ENCODE measurements at places on chromosomes 3 and 15.
A peak's percentile ranks its signal among the peaks of the same experiment; 100 is the strongest.

DNA sequence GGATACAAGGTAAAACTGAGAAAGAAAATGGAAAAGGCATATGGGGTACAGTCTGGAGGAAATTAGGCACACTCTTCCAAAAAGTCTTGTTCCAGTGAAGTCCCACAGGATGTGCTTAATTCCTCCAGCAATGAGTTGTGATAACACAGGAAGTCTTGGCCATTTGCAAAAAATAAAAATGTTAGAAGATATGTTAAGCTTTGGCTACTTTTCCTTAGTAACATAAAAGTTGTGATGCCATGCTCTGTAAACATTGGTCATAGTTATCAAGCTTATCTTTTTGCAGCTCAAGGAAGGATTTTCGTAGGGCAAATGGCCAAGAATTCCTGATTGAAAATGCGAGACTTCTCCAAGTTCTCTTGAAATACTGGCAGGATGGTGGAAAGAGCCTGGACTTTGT, 26.4 kb downstream of the LNP1 start:
- DNase-seq: no peak

GRCh38 chr15:79953951-79954444, 17.0 kb downstream of the BCL2A1 start:
- DNase-seq: no peak

GRCh38 chr15:40407330-40407990, 1.9 kb downstream of the IVD start:
- DNase-seq: no peak

DNA sequence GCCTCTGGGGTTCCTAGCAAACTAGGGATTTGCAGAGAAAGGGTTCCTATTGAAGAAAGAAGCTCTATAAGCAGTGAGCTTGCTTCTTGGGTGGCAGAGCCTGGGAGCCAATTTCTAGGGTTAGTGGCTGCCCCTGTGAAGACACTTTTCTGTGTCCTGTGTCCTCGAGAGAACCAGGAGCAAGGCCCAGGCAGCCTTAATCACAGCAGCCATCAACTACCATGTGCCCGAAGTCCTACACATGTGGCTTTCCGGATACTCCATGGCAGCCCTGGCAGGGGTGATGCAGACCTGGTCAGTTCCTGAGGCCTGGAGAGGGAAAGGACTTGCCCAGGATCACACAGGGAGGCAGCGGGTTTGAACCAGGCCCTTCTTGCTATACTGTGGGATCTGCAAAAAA, 27.7 kb upstream of the TSPAN3 start:
- DNase-seq: no peak

- DNase-seq: peak; percentile 50
Measured at GRCh38 chr3:30042274-30042859, 564.0 kb upstream of the TGFBR2 start.

- no peak for DNase-seq
Measured at GRCh38 chr3:46537316-46537715, 28.8 kb downstream of the LRRC2 start.

DNA sequence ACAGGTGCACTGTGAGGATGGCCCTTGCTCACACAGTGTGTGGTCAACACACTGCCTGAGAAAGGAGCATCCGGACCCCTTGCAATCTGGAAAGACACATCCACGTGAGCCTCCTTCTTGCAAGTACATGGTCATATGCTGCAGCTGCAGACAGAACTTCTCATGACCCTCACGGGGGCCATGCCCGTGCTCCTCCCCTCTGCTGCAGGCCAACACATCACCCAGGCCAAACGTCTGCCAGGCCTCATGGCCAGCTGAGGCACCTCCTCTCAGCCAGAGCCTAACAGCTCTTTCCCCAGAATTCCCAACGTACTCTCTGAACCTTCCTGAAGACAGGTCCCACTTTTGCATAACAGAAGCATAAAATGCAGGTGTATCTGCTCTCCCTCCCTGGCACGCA, 25.3 kb downstream of the SLC41A3 start:
- no peak for DNase-seq

DNA sequence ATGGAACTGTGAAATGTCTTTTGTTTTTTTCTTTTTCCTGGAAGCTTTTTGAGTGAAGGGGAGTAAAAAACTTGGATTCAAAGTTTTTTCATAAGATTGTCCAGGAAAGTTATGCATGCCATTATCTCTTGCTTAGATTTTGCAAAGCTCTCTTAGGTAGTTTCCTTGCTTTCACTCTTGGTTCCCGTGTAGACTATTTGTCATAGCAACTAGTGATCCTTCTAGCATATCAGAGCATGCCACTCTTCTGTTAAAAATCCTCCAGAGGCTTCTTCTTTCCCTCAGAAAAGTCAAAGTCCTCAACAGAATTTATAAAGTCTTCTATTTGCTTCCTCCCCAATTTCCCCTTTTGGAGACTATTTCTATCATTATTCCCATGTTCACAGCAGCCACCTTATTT, 21.1 kb downstream of the GTF2E1 start:
- no peak for DNase-seq

- DNase-seq: no peak
Measured at GRCh38 chr15:48939648-48940047, 24.1 kb downstream of the SHC4 start.

DNA sequence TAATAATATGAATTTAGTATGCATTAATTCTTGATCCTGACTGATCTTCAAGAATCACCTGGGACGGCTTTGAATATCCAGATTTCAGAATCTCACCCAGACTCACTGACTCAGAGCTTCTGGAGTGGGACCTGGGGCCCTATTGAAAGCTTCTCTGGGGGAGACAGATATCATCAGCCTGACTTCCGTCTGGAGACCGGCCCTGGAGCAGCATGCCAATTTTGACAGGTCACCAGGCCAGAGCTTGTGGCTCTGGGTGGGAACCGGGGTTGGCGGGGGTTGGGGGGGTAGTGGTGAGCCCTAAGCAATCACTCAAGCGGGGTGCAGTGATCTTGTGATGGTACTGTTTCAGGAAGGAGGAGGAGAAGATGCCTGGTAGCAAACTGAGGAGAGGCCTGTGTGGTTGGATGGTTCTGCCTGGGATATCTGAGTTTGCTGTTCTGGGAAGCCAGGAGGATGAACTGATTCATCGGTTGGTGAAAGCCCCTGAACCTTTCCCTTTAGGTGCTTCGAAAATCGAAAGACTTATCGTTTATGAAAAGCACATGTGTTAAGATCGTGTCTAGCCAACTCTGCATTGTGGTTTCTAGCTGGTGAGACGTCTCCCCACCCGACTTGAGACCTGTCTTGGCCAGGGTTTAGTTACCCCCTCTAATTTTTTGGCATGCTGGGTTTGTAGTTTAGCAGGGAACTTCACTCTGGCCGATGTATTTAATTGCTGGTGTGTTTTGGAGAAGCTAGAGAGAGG, 263.9 kb upstream of the C2CD4B start:
- DNase-seq: no peak

DNA sequence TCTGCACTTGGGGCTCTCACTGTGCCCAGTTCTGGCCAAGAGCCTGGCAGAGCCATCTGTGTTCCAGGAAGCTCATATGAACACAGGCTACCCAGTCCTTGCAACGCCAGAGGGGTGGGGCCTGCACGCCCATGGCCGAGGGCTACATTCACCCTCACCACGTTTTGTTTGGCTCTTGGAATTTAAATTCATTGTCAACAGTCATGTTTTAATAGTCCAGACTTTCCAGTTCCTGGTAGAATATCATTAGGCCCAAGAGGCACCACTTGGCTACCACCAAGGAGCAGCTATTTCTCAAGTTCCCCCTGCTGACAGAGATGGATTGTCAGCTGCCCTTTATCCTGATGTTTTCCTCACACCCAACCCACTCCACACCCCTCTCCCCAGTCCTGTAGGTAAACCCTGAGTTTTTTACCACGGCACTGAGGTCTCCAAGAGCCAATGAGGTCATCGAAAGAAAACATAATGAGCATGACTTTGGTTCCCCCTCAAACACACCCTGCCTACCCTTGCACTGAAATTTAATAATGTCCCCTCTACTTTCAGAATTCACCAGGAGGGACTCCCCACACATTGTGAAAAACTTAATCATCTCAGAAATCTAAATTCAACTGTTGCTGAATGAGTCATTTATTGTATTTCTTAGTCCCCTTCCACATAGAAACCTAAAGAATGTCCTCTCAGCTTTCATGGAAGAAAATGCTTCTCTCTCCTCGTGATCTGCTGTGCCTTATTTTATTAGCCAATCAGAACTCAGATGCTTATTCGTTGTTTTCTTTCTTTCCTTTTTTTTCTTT, 125.1 kb downstream of the SHQ1 start:
- DNase-seq: no peak

DNA sequence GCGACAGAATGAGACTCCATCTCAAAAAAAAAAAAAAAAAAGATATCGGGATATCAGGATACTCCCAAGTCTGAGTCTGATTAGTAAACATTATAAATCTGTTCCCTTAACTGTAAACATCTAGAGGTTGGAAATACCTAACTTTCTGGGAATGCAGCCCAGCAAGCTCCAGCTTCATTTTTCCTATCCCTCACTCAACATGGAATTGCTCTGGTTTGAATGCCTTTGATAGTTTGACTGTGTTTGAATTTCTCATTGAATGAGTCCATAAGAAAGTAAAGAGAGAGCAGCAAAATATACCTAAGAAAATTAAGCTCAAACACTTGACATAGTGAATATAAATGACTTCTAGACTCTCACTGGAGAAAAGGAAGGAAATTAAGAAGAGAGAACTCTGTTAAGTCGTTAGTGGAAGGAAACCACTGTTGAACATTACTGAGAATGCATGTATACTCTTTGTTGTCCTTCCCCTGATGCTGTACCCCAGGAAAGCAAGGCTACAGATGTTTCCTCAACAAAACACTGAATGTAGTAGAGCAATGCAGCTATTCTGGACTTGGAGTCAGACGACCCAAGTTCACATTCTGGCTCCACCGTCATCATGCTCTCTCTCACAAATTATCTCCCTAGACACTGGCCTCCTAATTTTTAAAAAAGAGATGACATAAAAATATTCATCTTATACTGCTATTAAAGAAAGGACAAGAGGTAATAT, 62.4 kb downstream of the CD200 start:
- no peak for DNase-seq

GRCh38 chr3:46700772-46701171, 420 bp upstream of the TMIE start:
- no peak for DNase-seq

DNA sequence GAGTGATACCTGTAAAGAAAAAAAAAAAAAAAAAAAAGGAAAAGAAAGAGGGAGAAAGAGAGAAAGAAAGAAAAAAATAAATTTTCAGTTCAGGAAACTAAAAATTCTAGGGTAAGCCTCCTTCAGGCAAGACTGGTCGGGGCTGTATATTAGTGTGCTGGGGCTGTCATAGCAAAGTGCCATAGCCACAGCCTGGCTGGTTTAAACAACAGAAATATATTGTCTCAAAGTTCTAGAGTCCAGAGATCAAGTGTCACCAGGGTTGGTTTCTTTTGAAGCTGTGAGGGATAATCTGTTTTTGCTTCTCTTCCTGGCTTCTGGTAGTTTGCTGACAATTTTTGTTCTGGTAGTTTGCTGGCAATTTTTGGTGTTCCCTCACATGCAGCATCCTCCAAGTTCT, 48.4 kb upstream of the SLC25A26 start:
- no peak for DNase-seq

DNA sequence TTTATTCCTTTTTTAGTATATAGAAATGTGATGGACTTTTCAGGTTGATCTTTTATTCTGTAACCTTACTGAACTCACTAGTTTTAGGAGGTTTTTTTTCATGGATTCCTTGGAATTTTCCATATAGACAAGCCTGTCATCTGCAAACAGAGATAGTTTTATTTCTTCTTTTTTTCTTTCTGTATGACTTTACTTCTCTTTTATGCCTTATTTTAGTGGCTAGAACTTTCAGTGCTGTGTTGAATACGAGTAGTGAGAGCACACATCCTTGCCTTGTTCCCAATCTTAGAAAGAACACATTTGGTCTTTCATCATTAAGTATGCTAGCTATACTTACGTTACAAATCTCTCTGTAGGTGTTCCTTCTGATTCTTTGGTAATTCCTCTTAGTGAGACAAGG, 336.5 kb downstream of the PTPRG start:
- DNase-seq: no peak

GRCh38 chr15:89129123-89129815, 41.0 kb downstream of the ABHD2 start:
- DNase-seq: peak; percentile 61

GRCh38 chr15:65084500-65085206, 8.1 kb downstream of the KBTBD13 start:
- DNase-seq: no peak

DNA sequence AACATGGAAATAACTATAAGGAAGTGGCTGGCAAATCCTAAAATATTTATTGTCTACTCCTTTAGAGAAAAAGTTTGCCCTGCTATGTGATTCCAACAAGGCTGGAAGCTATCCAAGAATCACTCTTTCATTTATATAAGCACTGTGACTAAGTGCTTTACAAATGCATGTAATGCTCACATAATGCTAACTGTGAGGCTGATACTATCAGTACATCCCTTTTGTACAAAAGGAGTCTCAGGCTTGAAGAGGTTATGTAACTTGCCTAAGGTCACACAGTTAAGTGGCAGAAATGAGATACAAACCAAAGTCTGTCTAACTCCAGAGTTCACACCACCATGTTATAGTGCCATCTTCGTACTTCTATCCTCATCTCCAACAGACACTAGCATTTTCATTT, 17.0 kb downstream of the TOPBP1 start:
- DNase-seq: no peak

GRCh38 chr15:42133886-42134502, 22.4 kb downstream of the PLA2G4F start:
- DNase-seq: peak; percentile 54

DNA sequence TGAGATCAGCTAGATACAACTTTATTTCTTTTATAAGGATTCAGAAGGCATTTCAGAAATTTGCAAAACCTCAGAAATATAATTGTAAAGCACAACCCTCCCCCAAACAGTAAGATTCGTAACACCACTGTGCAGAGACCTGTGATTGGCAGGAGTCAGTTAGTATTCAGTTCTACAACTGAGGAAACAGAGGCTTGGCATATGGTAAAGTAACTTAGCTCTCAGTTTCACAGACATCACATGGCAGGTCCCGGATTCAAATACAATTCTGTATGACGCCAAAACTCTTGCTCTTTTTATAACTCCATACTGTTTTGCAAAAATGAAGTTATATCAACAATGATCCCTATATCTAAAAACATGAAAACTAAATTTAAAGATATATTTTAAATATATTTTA, 225.6 kb upstream of the LMCD1 start:
- DNase-seq: no peak

GRCh38 chr3:188051801-188052168, 102.2 kb upstream of the LPP start:
- DNase-seq: no peak

DNA sequence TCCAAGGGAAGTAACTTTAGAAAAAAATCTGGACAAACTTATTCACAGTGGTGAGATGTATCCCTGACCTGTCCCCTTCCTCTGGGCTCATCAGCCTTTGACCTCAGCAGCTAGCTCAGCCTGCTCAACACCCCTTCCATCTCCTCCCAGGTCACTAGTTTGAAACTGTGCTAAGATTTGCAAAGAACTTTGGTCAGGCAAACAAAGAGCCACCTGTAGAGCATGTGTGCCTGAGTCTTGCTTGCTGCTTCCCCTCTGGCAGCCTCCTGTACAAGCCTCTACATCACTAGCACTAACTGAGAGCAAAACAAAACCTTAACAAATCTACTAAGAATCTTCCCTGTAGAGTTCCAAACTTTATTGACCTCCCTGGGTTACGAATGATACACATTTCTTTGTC, 43.9 kb downstream of the NR1I2 start:
- DNase-seq: no peak
